ENCODE measurements at places on chromosomes 11 and 22. TPM values are rescaled to one million over a fixed set of nuclear protein-coding genes. Genes with fewer than 3 reads are reported as not detected.

Gene MS4A7
- total RNA-seq, result 1.6 TPM

Gene HBG2
- not detected for total RNA-seq

DNA sequence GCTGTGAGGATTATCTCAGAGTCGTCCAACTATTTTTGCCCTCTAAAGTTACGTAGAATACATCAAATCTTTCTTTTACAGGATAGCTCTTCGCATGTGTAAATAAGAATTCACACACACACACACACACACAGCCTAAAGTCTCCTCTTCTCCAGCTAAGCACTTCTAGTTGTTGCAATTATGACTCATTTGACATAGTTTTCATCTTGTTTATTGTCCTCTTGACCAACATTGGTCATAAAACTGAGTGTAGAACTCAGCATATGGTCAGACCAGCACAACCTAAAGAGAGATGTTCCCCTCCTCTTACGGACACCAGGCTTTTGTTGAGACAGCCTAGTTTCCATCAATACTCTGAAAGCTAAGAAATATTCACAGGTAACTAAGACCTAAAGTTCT, 234.2 kb downstream of the BLID start:
- no peaks in the 10 kb centered on the region for H3K36me3 ChIP-seq
- H3K27me3 ChIP-seq, result peaks cover 2% of the 10 kb centered on the region
- no peak overlapping the region for H3K27ac ChIP-seq
- DNase-seq, result no peak

DNA sequence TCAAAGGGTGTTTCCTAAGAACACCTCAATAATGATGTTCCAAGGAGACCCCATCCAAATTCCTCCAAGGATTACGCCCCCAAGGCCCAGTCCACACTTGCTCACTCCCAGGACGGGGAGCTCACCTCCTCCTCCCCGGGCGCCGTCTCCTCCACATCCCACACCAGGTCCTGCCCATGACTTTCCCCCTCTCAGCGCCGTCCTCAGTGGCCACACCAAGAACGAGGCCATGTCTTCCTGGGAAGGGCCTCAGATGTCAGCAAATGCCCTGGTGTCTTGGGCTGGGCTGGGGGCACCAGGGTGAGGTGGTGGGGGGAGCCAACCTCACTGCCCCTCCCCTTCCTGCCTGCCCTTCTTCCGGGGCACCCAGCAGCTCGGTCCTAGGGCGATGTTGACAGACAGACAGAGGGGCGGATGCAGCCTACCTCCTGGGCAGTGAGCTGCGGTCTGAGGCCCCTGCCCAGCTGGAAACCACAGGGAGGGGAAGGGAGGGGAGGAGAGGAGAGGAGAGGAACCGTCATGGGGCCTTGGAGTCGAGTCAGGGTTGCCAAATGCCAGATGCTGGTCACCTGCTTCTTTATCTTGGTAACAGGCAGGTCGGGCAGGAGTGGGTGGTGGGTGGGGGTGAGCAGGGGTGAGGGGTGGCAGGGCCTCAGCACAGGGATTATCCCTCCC, at the start of the genes C11orf21 and TSPAN32:
TSS of gene C11orf21 (minus strand) at position 288 of the 675 bp plus-strand sequence. CDS start at position 178, 110 bp downstream.
TSS of gene TSPAN32 (plus strand) at position 383 of the 675 bp plus-strand sequence. CDS start at position 520, 137 bp downstream.
- peak within 1 kb of the TSS; percentile 98 for H3K27ac ChIP-seq
- DNase-seq, result peak; percentile 75
- no peaks in the 10 kb centered on the region for H3K27me3 ChIP-seq
- peak within 1 kb of the TSS; percentile 100 for H3K4me3 ChIP-seq
- peaks cover 18% of the 10 kb centered on the region for H3K36me3 ChIP-seq
- H3K4me1 ChIP-seq, result peaks cover 36% of the 10 kb centered on the region

DNA sequence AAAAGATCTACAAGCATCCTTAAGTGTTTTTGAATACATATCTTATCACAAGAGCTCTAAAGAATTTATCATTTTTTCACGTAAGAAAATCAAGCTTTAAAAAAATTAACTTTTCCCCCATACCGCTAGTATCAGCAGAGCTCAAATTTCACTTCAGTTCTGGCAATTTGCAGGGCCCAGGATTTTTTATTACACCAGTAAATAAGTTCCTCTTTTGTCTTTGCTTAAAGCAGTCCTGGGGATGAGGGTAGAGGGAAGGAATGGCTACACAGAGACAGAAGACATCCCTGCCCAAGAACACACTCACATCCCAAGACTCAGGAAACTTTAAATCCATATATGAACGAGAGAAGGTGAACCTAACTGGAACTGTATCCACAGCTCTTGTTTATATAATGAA, 22.6 kb upstream of the SORL1 start:
- no peak overlapping the region for H3K27ac ChIP-seq
- peaks cover 5% of the 10 kb centered on the region for H3K4me1 ChIP-seq
- no peak for DNase-seq
- H3K36me3 ChIP-seq, result peaks cover 4% of the 10 kb centered on the region
- H3K27me3 ChIP-seq, result no peaks in the 10 kb centered on the region

DNA sequence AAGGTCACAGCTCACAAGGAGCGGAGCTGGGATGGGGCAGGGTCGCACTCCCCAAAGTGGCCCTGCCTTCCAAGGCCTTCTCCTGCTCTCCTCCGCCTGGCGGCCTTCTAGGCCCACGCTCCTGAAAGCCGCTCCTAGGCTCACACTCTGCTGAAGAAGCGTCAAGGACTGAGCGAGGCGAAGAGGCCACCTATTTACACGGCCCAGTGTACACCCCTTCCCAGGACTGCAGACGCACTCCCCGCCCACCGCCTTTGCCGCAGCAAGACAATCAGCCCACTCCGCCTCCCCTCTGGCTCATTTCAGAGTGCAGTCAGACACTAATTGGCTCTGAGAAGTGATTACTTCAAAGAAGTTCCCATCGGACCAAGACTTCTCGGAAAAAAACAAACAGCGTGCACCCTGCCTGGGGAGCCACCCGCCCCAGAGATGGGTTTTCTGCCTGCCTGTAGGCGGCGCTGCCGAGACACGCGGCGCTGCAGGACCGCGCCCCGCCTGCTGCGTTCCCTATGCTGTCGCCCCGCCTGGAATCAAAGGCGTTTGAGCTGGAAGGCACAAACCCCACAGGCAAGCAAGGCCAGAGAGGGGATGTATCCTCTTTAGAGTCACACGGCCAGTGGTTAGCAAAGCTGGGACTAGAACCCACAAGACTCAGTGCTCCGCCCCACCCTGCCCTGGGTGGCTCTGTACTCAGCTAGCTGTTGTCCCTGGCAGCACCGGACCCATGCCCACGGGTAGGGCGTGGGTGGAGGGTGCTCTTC, 414.8 kb downstream of the BUD13 start:
- no peaks in the 10 kb centered on the region for H3K27me3 ChIP-seq
- no peaks in the 10 kb centered on the region for H3K36me3 ChIP-seq
- H3K4me3 ChIP-seq, result no peak overlapping the region
- H3K27ac ChIP-seq, result no peak overlapping the region
- H3K4me1 ChIP-seq, result no peaks in the 10 kb centered on the region

Gene C22orf42
- total RNA-seq, result not detected

Gene EXPH5
- 2.5 TPM for total RNA-seq

Gene LGR4
- 0.11 TPM for total RNA-seq

Gene LRP4
- total RNA-seq, result 0.06 TPM

DNA sequence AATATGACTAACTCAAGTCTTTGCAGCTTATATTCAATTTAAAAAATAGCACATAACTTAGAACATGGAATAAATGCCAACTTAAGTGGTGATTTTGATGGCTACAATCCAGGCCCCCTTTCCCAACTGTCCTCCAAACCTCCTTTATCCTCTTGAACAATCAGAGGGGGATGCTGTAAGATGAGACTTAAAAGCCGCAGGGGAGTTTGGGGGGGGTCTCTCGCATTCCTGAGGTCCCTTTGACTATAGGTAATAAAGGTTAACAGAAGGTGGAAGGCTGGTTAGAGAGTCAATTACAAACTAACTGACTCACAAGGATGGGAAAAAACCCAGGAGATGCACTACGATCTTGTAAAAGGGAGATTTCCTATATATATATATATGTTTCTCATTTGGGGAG, 101.8 kb downstream of the KIRREL3 start:
- H3K4me1 ChIP-seq, result no peaks in the 10 kb centered on the region
- no peak overlapping the region for H3K27ac ChIP-seq
- H3K27me3 ChIP-seq, result no peaks in the 10 kb centered on the region
- no peaks in the 10 kb centered on the region for H3K36me3 ChIP-seq

DNA sequence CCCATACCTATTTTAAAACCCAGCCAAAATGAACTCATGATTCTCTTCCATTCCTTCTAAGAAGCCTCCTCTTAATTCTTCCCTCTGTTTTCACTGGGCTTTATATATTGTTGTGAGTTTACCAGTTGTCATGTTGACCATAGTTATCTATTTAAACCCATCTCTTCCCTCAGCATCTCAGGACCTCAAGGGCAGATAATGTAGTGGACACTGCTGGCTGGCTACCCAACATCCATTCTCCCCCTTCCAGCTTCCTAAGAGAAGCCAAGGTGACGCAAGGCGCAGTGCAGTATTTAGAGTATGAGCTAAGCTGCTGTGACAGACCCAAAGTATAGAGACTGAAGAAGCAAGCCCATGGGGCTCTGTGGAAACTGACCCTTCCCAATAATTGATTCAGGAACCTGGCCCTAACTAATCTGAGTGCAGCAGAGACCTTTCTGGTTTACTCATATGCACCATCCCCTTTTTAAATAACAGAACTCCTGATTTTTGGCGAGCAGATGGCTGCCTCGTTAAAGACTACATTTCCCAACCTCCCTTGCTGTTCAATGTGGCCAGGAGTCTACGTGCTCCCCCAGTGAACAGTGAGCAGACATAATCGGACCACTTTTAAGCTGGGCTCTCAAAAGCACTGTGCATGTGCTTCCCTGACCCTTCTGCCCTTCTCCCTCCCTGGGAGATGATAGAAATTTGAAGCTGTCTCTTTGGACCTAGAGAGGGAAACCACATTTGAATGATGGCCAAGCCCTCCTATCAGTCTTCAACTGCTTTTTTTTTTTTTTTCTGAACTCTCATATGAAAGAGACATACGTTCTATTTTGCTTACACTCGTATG, 28.1 kb upstream of the CREB3L1 start:
- peak overlapping the region; percentile 19 for H3K27ac ChIP-seq
- peaks cover 4% of the 10 kb centered on the region for H3K4me1 ChIP-seq
- no peak overlapping the region for H3K4me3 ChIP-seq
- DNase-seq, result no peak

- peaks cover 22% of the 10 kb centered on the region for H3K4me1 ChIP-seq
- H3K4me3 ChIP-seq, result peak overlapping the region; percentile 23
- peaks cover 12% of the 10 kb centered on the region for H3K36me3 ChIP-seq
- no peaks in the 10 kb centered on the region for H3K27me3 ChIP-seq
- H3K27ac ChIP-seq, result peak overlapping the region; percentile 76
Observed at GRCh38 chr22:50399751-50400331, 56.7 kb downstream of the PPP6R2 start.

DNA sequence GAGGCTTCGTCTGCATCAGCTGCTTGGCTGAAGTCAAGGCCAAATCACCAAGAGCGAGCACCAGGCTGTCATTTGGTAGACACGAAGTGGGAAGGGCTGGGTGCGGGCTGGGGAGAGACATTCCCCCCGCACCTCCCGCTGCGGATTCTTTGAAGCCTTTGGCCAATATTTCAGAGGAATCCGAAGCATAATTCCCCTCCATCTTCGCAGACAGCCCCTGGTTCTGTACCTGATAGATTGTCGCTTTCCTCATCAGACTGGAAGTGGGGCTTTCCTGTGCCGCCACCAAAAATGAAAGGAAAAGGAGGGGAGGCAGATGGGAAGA, 15.3 kb downstream of the BLID start:
- H3K4me3 ChIP-seq, result peak overlapping the region; percentile 56
- H3K4me1 ChIP-seq, result peaks cover 7% of the 10 kb centered on the region
- peaks cover 14% of the 10 kb centered on the region for H3K27me3 ChIP-seq
- no peaks in the 10 kb centered on the region for H3K36me3 ChIP-seq
- no peak overlapping the region for H3K27ac ChIP-seq

Gene MN1
- 0.28 TPM for total RNA-seq

Data from activated naive CD8-positive, alpha-beta T cell treated with anti-CD3 and anti-CD28 coated beads, Interleukin-2, amount 10 ng/mL, durations not matched to agents 7 days and 5 days (primary cell).